ENCODE measurements at places on chromosomes 16 and 17. TPM values are rescaled to one million over a fixed set of nuclear protein-coding genes. Genes with fewer than 3 reads are reported as not detected.

GRCh38 chr17:18182978-18183333 is 672 bp upstream of the ALKBH5 start:
- DNase-seq: no peak

- DNase-seq: peak; percentile 88
These were observed 271.5 kb downstream of the SOX9 start for GRCh38 chr17:72392056-72393010.

DNA sequence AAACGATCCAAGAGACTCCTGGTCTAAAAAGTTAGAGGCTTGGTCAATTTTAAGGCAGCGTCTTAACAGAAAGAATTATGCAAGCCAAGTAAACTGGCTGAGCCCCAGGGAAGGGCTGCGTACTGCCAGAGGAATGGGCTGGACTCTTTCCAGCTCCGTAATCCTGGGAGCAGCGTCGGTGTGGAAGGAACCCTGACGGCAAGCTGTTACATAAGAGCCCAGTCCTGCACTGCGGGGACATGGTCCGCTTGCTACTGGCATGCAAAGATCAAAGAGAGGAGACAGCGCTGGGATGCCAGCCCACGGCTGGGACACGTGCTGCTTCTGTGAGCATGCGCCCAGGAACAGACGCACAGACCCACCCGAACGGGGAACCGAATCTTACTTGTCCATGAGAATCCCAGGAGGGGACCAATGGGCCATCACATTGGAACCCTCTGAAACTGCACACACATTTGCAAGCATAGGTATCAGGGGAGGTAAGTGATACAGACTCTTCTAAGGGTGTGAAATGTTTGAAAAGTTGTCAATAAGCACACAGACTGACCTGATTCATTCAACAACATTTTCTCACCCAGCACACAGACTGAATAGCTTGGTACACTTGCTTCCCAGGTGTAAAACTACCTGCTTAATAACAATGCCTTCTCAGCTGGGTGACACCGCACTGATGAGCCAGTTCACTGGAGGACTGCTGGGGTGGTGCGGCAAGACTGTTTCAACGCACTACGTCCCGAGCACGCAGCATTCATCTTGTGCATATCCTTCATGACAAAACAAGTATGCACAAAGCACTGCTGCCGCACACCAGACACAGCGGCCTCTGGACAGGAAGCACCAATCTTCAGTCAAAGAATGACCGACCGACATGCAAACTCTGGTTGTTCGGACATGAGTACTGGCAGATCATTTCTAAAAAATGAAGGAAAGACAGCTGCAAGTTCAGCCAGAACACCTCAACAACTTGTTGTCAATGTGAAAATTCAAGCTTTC is 94.9 kb downstream of the ANKRD11 start:
- DNase-seq: peak; percentile 98

- DNase-seq: peak; percentile 37
These were observed 15.0 kb upstream of the SLC12A3 start for GRCh38 chr16:56849690-56850680.

DNA sequence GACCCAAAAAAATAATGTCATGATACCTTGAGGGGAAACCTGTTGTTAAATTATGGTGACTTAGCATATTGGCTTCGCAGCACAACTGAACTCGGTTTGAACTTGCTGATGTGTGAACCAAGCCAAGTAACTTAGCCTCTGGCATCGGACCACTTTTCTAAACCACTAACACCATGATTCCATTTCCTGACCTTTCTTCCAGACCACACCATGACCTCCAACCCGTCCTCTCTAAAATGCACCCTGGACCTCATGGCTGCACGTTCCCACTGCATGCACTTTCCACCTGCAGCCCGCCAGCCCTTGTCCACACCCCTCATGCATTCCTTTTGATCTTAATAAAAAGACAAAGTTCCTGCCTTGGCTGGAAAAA is 29.3 kb downstream of the DYNLRB2 start:
- peak; percentile 67 for DNase-seq

DNA sequence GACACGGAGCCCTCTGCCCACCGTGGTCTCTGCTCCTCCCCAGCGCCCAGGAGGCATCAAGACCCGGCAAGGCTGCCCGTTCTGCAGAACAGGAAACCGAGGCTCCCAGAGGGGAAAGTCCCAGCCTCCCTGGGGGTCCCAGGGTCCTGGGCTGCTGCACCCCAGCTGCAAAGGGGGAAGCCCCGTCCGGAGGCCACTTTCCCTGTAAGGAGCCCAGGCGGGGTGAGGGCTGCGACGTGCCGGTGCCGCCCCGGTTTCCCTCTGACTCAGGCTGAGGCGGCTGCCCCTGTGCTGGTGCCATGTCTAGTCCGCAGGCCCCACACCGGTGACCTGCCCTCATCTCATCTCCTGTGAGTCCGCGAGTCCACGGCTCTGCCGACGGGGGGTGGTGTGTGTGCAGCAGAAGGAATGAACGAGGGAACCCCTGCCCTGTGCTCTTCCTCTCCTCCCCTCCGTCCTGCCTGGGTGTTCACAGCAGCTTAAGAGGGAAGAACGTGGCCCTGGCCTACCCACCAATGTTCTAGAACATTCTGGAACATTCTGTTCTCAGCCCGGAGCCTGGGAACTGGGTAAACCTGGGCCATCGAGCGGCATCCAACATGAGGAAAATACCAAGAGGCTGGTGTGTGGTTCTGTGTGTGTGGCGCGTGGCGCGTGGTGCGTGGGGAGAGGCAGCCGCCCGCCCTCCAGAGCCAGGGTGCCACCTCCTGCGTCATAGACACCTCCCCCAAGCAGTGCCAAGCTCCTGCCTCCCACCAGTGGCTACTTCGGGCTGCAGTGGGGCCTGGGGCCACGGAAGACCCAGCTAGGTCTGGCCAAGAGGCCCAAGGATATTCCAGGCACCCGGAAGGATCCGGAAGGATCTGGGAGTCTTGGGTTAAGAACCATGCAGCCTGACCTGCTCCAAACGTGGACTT is 7.0 kb upstream of the CBFA2T3 start:
- no peak for DNase-seq

DNA sequence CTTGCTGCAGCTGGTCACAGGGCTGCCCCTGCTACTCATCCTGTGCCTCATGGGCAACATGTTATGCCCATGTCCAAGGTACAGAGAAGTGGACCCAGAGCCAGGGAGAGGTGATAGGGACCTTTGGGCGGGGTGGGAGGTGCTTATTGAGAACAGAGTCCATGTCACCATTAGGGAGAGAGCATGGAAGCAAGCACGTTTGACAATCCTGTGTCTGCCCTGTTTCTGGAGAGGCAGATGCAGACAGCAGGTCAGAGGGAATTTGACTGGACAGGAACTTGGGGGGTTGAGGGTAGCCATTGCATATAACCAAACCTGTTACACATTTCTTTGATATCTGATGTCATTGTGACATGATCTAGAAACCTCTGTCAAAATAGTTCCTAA is 14.3 kb upstream of the ARL4D start:
- DNase-seq: no peak

- DNase-seq: peak; percentile 100
These were observed at the start of gene PSMB3 for GRCh38 chr17:38752308-38753070. Gene PSMB3, plus strand, starts transcription at chr17:38752741. Its CDS starts 86 bp downstream, at chr17:38752827.

GRCh38 chr17:52465407-52465806 is 306.9 kb upstream of the CA10 start:
- DNase-seq: no peak

GRCh38 chr16:65689726-65690125 is 567.9 kb upstream of the CDH11 start:
- peak; percentile 45 for DNase-seq

DNA sequence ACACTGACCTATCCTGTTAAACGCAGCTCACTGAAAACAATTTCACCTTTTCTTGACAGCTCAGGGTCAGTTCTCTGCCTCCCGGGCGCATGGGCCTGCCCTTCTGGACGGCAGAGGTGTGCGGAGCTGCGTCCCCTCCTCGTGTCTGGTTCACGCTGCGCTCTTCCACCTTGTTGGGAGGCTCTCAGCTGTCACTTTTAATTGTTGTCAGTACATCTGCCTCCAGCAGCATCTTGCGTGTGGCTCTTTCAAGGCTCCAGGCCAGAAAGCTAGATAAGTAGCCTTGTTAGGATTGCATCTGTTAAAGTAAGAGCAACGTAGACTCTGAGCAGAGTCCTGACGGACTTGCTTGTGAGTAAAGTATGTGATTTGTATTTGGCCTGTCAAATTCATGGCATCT is 59.4 kb downstream of the MGAT5B start:
- DNase-seq: no peak

DNA sequence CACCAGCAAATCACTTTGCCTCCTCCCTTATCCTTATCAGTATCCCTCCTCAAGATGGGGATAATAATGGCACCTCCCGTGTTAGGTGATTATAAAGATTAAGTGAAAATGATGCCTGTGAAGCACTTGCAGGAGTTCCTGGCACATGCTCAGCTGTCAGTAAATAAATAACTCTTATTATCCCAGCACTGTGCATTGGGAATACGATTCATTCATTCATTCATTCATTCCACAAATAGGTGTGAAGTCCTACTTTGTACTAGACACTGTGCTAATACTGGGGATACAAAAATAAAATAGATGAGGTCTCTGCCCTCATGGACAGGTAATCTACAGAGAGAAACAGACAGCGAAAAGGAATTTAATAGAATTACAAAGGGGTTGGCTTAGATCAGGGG is 2.0 kb downstream of the XYLT2 start:
- no peak for DNase-seq

DNA sequence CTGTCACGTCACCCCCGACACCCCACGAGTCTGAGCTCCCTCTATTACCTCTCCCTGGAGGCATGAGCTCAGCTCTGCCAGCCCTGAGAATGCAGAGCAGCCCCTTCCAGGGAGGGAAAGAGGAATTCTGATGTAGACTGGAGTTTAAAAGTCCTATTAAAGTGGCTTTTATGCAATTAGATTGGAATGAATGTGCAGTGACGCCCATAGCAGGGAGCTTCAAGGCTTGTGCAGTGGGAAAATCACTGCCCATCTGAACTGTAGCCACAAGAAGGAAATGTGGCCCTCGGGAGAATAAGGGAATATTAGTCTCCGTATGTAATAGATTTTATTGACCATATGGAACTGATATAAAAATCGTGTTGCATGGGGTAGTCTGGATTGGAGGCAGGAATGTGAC is 66.9 kb downstream of the ZNF423 start:
- no peak for DNase-seq

- peak; percentile 5 for DNase-seq
These were observed 22.4 kb upstream of the SCNN1B start for GRCh38 chr16:23279721-23280153.

DNA sequence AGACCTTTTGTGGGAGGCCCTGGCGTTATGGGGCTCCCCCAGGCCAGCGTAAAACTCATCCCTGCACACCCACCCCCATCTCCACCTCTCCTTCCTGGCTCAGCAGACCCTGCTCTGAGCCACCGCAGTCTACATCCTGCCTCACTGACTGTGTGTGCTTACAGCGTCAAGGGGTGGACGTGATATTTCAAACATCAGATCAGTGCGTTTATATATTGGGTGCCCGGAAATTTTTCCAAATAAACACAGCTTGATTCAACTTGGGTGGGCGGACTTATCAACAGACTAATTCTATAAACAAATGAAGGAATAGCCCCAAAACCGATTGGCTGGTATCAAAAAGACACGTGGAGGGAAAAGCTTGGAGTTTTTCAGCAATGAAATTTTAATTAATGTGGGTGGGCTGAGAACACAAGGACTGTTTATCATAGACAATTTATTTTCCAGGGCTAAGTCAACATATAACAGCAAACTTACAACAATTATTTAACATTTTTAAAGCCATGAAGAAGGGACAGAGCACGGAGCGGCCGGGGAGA is at the start of gene FOXL1:
Gene FOXL1, plus strand, starts transcription at position 489 of the 539 bp plus-strand sequence. CDS start 175 bp downstream, outside the sequence.
- DNase-seq: peak; percentile 93

GRCh38 chr17:67008101-67008500 is 36.3 kb upstream of the CACNG1 start:
- no peak for DNase-seq

GRCh38 chr17:82740906-82741759 is 5.7 kb downstream of the FN3K start:
- no peak for DNase-seq

DNA sequence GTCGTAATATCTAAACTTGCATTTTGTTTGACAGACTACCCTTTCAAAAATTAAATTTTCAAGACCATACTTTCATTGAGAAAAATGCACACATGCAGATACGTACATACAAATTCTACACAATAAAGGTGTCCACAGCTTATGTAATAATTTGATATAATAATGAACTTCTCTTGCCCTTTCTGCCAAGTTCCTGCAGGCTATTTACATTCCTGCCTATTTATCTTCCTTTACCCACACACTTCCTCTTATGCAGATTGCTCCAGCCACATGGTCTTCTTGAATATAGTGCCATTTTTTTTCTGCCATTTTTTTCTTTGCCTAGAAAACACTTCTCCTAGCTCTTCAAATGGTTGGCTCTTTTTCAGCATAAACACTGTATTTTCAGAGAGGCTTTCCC is 826.9 kb upstream of the CDH8 start:
- no peak for DNase-seq

- DNase-seq: no peak
These were observed 3.1 kb downstream of the ALOX15B start for GRCh38 chr17:8041979-8042378.

- no peak for DNase-seq
These were observed 260.6 kb downstream of the C16orf95 start for GRCh38 chr16:87056551-87056950.

DNA sequence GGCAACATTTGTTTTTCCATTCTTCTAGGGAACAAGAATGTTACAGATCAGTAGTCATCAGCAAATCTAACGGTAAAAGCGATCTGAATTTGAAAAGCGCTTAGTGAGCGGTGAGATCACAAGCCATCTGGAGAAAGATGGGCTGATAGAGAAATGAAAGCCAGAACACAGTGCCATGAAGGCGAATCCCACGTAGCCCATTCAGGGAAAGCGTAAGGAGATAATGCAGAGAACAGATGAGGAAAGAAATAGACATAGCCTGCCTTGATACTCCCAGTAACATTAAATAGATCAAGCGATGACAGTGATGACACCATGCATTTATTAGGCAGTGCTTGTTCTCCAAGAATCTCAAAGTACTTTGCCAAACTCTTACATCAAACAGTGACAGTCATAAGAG is 183.1 kb upstream of the PSMD7 start:
- DNase-seq: no peak

DNA sequence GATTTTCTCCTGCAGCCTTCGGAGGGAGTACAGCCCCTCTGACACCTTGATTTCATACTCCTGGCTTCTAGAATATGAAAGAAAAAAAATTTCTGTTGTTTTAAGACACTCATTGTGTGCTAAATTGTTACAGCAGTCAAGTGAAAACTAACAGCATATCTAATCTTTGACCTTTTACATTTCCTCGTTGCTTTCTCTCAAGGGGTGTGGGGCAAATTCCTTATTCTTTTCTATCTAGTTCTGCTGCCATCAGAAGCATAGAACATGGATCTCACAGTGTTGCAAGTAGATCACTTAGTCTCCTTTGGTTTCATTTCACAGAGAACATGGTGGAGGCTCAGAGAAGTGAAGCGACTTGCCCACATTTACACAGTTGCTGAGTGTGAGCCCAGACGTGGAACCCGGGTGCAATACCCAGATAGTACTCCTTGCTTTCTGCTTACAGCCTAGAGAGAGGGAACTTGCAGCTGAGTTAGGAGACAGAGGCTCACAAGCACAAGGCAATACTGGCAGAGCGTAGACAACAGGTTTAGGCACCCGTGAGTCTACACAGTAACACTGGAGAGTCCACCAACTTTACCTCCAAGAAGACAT is 28.7 kb upstream of the MMD start:
- DNase-seq: no peak

NSRP1 gene
- total RNA-seq: 12.7 TPM

FAM83G gene
- 6.3 TPM for total RNA-seq

MYL11 gene
- total RNA-seq: not detected

GUCY2D gene
- not detected for total RNA-seq

ASPHD1 gene
- 5.9 TPM for total RNA-seq

CALB2 gene
- total RNA-seq: 1.3 TPM

HNF1B gene
- not detected for total RNA-seq

TBX6 gene
- 0.33 TPM for total RNA-seq

Measured in fibroblast of lung (primary cell).